Foreskin keratinocyte (primary cell): ENCODE measurements at places on chromosomes 2 and 18.

DNA sequence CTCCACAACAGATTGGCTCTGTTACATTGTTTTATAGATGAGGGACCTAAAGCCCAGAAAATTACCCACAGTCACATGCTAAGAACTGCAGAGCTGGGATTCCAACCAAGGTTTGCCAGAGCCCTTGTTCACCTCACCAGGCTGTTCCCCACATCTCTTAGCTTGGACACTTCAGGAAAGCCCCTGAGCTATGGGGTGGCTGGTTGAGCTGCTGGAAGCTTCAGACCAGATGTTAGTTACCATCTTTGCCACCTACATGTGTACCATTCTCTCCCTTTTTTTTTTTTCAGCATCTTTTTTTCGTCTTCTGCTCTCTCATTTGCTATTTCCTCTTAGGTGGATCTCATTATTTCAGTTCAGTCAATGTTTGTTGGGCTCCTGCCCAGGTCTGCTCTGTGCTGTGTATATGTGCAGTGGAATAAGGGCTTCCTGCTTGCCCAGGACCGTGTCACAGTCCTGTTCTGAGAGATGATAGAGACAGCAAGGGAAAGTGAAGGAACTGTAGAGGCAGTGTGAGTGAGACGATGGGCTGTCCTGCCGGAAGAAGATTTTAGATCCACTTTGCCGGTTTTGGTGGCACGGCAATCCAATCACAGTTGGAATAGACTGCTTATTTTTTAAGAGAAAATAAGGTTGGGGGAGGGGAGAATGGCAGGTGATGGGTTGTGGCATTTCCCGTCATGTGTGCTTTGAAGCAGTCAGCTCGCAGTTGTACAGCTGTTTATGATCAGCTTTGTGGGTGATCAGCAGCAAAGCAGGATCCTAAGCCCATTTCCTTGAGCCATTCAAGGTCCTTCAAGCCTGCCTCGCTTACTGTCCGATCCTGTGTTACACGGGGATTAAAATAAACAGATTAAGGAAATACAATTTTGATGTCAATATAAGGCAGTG lies 152.6 kb downstream of the RTN4 start:
- DNase-seq: no peak

DNA sequence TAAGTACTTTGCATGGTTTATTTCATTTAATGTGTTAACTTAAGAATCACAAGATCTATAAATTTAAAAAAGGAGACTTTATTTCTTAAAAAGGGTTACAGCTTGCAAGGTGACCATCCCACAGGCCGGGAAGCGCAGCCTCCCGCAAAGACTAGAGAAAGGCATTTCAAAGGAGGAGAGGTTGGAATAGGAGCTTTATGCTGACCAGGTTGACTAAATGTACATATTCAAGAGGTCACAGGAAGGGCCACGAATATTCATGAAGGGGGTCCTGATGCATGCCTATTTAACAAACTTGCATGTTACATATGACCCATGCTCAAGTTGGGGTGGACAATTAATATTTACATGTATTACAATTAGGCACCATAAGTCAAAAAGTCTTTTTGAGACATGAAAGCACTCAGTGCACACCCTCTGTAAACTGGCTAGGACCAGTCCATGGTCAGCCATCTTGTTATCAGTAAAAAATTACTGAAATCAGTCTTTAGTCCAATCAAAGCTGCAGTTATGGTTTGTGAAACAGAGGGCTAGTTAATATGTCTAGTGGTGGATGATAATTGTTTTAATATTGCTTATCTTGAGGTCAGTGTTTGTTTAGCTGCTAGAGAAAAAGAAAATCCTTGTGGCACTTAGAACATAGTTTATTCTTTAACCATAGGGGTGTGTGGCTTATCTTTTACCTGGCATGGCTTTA lies 169.3 kb downstream of the KCNE4 start:
- no peak for DNase-seq

DNA sequence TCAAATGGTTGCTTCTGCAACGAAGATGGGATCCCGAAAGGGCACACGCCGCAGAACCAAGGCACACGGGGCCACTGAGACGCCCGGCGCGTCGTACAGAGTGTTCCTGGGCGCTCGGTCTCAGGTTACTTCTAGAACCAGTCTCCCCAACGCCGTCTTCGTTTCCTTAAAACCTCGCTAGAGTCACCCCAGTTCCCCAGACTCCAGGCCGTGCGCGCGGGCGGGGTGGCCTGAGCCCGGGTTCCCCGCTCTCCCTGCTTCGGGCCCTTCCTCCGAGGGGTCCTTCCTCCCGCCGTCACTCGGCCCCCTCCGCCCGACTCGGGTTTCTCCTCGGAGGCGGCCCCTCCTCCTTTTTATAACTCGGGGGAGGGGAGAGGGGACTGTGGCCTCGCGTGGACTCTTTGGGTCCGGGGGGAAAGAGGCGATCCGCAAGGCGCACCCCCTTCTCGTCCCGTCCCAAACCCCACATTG lies 774 bp upstream of the FZD7 start:
- DNase-seq: no peak

- DNase-seq: peak; percentile 51
These were observed 400.5 kb upstream of the TCF4 start for GRCh38 chr18:55988537-55988936.

DNA sequence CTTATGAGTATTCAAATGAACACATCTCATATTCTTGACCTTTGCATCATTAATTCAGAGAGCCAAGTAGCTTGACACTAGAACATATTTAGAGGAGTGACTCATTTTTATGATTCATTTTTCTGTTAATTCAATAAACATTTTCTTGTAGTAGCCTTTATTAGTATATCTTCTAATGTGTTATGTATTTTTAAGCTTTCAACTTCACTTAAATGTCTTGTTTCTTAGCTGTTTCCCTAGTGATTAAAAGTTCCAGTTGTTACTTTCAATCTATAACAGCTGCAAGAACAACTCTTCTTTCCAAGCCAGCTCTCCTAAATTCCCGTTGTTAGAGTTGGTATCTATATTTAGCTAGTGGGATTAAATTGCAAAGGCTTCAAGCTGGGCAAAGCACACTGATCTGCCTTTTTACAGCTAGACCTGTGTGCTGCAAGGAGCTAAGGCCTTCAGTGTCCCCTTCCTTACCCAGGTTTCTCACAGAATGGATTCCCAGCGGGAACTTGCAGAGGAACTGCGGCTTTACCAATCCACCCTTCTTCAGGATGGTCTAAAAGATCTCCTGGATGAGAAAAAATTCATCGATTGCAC lies at the start of gene KLHL41:
Gene KLHL41 (plus strand): TSS at position 405 of the 588 bp plus-strand sequence. CDS start 77 bp downstream, at position 482.
- DNase-seq: peak; percentile 25

GRCh38 chr2:54455563-54456361 lies at the start of gene SPTBN1:
Gene SPTBN1 (plus strand): TSS chr2:54456327. CDS start chr2:54526419, 70,092 bp downstream.
- peak; percentile 43 for DNase-seq

- no peak for DNase-seq
These were observed 263.4 kb downstream of the PDE11A start for GRCh38 chr2:177808984-177809809.

- DNase-seq: peak; percentile 30
These were observed 1490.7 kb downstream of the SUCLG1 start for GRCh38 chr2:82968358-82968757.
